ENCODE measurements at places on chromosomes 2 and 18.

- DNase-seq, result no peak
These were observed 72.2 kb upstream of the BARD1 start for GRCh38 chr2:214881647-214882202.

- DNase-seq, result no peak
These were observed 81.9 kb downstream of the DYNAP start for GRCh38 chr18:54672846-54673475.

DNA sequence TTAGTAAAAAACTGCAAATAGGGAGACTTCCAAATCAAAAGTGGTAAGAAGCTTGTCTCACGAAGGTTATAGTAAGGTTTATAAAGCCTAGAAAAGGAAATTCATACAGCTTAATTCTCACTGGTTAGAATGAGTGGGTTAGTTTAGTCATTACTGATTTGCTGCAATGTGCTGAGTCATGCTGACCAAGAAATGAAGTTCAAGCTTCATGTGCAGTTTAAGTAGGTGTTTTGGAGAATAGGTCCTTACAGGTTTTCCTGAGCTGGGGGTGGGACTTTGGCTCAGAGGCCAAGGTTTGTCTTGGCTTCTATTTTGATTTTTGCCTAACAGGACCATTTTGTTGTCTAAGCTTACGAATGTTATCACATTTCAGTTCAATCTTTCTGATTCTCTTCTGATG is 15.1 kb downstream of the CLIP4 start:
- peak; percentile 43 for DNase-seq

DNA sequence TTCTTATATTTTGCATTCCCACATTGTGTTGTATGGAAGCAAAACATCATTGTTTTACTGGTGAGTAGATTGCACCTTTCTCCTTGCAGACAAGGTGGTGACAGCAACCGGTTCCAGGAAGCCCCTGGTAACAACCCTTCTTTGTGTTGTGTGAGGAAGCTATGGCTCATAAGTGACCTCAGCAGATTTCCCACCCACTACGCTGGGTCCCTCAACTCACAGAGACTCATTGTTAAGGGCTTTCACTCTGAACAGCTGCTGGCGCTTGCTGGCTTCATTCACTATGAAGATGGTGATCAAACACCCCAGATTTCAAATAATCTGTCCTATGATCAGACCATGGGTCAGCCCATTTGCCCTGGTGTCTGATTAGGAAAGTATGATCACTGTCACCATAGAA is 53.4 kb downstream of the WIPF1 start:
- DNase-seq, result no peak

- no peak for DNase-seq
These were observed 23.0 kb downstream of the EPHA4 start for GRCh38 chr2:221549143-221549542.

DNA sequence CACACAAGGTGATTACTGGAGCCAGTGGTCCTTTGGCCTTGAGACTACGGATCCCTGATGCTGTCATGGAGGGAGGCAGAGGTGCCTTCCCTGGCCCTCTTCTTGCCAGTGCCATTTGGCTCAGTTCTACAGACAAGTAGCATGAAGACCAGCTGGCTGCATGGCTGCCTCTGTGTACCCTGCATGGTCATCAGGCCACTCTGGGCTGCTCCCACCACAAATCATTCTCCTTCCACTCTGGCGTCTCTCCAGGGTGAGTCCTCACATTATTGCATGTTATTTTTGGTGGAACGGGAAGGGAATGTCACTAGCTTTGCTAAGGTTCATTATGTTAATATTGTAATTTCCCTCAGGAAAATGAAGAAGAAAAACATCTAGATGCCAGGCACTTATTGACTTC is 229.8 kb downstream of the VAPA start:
- no peak for DNase-seq

DNA sequence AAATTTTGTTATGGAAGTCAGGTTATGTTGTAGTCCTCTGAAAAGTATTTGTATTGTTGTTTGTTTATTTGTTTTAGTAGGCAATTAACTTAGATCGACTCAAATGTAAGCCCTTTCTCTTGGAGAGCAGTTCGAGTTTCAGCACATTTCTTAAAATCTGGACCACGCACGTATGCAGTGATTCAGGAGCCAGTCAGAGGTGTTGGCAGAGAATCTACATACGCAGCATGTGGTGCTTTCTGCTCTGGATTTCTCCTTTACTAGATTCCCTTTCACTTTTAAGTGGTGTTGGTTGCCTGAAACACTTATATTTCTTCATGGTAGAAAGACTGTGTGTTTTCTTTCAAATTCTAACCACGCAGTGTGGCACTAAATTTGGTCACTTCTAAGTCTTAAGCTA is 773.9 kb upstream of the LRATD1 start:
- DNase-seq, result no peak

DNA sequence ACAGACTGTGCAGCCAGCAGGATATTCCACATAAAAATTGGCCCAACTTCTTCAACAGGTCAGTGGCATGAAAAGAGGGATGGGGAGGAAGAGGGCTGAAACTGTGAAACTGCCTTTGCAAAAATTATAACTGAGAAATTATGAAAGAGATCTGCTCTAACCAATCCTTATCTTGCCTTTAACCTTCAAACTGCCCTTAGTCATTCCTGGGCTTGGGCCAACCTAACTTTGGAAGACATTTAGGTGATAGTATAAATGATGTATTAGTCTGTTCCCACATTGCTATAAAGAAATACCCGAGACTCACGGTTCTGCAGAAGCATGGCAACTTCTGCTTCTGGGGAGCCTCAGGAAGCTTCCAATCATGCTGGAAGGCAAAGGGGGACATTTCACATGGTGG is 74.5 kb downstream of the RPL31 start:
- DNase-seq, result no peak

GRCh38 chr18:76323891-76324290 is 171.2 kb downstream of the ZNF516 start:
- DNase-seq, result no peak

DNA sequence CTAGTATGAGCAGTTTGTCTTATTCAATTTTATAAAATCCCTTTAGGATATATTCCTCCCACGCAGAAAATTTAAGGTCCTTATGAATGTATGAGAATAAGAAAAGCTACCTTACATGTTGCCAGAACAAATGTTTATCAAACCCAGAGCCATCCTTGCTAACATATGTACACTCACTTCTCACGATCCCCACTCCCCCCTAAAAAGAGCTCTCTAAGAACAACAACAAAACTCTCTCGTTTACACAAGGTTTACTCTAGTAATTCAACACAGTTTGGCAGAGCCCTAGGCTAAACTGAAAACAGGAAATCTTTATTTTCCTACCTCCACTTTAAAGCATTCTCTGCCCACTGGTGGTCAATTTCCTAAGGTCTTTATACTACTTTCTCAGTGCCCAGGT is 504.9 kb downstream of the ZEB2 start:
- DNase-seq, result no peak

GRCh38 chr2:224147174-224147573 is 108.1 kb upstream of the SERPINE2 start:
- DNase-seq, result no peak

DNA sequence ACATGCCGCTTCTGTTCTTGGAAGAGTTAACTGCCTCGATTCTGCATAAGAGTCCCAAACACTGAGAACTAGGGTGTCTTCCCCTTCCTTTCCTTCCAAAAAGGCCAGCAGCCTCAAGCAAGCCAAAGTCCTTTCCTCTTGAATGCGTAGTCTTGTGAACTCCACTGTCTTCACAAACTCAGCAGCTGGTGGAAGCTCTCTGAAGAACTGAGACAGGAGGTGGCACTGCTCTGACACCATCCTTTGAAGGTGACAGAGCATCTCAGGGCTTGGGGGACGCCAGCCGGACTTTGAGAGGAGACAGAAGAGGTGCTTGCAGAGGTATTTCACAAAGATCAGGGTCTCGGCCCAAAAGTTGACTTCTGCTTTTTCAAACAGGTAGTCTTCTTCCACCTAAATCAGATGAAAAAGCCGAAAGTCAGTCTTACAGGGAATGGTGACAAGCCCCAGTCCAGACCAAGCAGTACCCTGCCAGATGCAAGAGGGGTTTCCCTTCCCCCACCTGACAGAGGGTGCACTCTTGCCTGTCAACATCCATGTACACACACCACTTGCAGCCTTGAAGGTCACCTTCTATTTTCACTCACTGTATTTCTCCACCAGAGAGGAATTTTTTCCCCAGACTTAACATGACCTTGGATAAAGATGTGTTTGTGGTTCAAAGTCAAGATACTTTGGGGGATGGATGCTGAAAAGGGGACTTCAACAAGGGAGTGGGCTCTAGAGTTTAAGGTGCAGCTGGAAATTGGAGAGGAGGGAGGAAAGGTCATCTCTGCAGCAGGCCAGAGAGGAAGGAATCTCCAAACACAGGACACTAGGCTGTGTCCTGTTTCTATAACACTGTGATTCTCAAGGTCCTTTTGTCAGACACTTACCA is 4.8 kb upstream of the ZFP36L2 start:
- no peak for DNase-seq

DNA sequence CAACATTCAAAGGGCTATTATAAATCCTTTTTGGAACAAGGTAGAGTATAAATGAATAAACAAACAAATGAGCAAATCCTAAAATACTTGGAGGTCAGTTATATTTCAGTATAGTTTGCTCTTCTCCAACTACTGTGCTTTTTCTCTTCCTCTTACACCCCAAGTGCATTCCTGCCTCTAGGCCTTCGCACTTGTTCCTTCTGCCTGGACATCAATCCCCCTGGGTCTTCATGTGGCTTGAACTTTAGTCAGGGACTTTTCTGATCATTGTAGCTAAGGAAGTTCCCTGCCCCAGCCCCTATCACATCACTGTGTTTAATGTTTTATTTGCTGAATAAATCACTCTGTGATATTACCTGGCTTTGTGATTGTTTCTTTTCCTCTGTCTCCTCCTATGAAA is 418.2 kb upstream of the HNRNPA3 start:
- no peak for DNase-seq

DNA sequence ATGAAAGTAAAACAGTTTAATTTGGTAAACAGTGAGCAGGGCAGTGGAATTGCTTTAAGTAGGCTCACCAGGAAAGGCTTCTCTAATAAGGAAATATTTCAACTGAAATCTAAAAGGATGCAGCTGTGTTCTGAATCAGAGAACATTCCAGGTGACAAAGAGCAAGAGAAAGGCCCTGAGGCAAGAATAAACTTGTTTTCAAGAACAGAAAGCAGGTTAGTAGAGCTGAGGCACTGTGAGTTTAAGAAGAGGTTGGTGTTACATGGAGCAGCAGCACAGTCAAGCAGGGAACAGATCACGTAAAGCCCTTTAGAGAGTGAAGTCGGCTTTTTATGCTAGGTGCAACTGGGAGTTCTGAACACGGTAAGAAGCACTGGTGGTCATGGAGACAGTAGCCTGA is 57.0 kb upstream of the SCN1A start:
- no peak for DNase-seq

DNA sequence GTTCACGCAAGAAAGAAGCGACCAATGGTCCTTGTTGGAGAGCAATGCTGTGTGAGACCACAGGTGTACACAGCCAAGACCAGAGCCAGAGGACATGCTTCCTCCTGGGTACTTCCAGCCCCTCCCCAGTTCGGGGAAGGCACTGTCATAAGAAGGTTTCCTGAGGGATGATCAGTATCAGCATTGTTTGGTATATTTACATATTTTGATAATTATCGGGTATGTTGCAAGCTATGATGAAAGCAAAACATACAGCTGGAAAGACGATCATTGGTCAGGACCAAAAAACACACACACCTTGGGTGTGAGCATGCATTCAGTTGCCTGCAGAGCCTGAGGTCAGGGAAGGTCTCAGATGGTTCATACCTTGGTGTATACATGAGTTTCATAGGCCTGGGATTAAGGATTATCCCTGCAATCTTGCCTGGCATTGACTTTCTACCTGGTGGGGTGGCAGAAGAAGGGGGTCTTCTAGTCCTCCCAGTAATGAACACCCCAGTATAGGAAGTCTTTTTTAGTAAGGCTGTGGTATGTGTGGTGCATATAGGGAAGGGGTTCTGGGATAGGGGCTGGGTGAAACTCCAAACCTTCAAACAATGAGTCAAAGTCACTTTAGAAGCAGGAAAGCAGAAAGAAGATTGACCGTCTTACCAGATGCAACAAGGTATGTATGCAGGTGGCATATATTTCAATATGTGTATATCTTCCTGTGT is 2.9 kb downstream of the SERPINB2 start:
- DNase-seq, result no peak
